GM12878 (cell line): ENCODE measurements at places on chromosomes 12 and 14.

- DNase-seq = no peak
These were observed 21.5 kb downstream of the P2RX2 start for GRCh38 chr12:132639956-132640520.

DNA sequence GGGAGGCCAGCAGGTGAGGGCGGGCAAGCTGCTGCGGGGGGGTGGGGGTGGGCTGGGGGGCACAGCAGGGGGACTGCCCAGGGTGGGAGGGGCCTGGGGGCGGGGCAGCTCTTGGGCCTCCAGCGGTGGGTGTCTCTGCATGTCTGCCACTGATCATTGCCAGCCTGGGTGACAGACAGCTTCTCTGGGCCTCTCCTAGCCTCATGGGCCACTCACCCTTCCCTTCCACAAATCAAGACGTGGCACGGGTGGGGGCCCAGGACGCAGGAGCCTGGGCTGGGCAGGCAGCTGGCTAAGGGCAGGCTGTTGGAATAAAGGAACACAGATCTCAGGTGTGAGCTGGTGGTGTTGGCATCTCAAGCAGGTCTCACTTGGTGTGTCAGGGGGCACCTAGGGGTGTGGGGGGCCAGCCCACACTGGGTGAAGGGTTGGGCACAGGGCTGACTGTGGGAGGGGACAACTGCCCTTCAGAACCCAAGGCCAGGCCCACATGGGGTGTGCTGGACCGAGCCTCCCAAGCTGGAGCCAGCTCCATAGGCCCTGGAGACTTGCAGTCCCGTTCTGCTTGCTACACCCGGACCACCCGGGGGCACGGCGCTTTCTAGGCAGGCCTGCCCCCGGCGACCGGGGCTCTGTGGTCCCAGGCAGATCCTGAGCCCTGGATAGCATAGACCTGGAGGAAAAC lies 3.0 kb downstream of the TEDC1 start:
- DNase-seq = no peak

GRCh38 chr12:102629262-102629888 lies 149.0 kb upstream of the IGF1 start:
- no peak for DNase-seq

GRCh38 chr12:54159589-54159988 lies 29.2 kb downstream of the SMUG1 start:
- DNase-seq = no peak

- DNase-seq = no peak
These were observed 1089.8 kb downstream of the FLRT2 start for GRCh38 chr14:86619726-86620125.

DNA sequence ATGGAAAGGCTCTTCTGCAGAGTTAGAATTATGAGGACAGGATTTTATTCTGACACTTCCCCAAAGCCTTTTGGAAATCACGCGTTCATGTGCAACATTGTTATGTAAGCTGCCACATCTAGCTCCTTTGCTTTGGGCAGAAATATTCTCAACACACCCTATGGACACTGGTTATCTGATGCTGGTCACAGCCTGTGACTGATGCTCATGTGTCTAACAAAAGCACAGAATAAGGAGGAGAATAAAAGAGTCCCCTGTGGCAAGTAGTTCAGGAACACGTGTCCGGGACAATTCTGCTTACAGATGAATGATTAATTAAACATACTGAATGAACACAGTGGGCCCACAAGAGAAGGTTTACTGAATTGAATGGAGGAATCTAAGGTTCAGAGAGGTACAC lies 22.1 kb downstream of the FOXN3 start:
- DNase-seq = no peak

DNA sequence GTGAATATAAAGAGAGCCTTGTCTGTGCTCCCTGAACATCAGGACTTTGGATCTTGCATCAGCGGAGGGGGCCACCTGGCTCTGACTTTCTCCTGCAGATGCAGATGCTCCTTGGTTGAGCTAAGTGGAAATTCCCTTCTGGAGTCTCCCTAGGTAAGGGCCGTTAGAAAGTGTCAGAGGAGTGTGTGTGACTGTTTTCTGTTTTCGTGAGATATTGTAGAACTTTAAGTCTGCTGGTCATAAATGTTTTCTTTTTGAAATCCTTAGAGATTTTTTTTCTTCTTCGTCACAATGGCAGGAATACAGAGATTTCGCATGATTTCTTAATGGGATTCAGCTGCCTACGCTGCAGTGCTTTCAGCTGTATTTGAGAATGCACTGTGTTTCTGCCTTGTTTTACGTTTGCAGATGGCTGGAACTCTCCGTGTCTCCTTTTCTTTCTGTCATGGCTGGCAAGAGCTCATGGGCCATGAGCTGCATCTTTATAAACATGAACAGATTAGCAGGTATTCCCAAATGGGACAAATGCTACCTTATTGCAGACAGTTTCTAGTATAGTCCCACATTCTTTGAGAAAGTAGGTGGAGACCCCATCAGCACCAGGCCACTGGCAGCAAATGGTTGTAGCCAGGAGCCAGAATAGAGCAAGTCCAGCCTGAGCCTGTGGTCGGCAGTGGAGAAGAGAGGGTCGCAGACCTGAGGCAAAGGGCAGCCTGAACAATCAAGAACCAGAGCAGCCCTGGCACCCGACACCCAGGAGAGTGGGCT lies 76.2 kb upstream of the FRMD6 start:
- DNase-seq = no peak

GRCh38 chr12:132185705-132186104 lies 41.4 kb downstream of the NOC4L start:
- no peak for DNase-seq

DNA sequence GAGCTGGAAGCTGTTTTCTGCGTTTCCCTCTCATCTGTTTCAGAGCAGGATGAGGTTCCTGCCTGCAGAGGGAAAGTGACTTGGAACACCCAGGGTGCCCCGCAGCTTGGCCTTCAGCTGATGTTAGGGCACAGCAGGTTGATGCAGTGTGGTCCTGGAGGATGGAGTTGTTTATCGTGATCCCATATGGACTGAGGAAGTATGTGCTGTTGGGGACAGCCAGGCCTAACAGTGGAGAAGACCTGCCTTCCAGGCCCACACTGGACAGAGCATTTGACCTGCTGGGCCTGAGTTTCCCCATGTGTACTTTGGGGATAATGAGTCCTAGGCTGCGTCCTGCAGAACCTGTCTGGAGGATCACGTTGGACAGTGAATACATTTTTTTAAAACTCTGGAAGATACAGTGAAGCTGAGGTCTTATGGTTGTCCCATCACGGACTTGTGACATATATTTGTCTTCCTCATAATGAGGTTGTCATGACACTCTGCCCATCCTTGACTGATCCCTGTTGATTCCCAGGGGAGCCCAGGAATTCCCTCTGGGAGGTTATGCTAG lies 12.8 kb downstream of the SERPINA1 start:
- no peak for DNase-seq

DNA sequence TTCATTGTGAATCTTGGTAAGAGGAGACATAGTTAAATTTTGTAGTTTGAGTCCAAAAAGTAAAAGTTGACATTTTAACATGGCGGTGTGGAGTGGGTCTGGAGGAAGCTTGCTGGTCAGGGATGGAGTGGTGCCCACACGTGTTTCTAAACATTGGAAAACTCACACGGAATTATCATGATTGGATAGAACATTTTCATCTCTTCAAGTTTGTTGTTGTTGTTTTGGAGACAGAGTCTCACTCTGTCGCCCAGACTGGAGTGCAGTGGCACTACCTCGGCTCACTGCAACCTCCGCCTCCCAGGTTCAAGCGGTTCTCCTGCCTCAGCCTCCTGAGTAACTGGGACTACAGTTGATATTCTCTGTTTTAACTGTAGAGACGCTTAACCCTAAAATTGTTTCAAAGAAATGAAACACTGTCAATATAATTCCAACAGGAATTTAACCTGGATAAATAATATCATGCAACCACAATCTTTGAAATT lies 502 bp upstream of the MBIP start:
- DNase-seq = no peak

GRCh38 chr14:23385642-23386265 lies 8.9 kb downstream of the CMTM5 start:
- no peak for DNase-seq

GRCh38 chr12:12717586-12718380 lies 615 bp downstream of the CDKN1B start:
- DNase-seq = no peak

GRCh38 chr12:39372929-39373328 lies 70.0 kb downstream of the KIF21A start:
- DNase-seq = peak; percentile 61

DNA sequence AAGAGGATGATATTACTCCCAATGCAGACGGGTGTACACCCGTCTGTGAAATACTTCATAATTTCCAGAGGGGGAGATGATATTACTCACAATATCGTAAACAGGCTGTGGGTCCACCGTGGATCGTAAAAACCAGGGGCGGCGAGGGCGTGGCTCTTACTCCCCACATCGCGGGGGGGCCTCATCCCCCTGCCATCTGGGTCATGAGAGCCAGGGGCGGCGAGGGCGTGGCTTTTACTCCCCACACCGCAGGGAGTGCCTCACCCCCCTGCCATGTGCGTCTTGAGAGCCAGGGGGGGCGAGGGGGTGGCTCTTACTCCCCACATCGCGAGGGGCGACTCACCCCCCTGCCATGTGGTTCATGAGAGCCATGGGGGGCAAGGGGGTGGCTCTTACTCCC lies 86.2 kb upstream of the GNG2 start:
- DNase-seq = no peak

GRCh38 chr12:100688451-100688864 lies 106.1 kb upstream of the ANO4 start:
- DNase-seq = no peak

DNA sequence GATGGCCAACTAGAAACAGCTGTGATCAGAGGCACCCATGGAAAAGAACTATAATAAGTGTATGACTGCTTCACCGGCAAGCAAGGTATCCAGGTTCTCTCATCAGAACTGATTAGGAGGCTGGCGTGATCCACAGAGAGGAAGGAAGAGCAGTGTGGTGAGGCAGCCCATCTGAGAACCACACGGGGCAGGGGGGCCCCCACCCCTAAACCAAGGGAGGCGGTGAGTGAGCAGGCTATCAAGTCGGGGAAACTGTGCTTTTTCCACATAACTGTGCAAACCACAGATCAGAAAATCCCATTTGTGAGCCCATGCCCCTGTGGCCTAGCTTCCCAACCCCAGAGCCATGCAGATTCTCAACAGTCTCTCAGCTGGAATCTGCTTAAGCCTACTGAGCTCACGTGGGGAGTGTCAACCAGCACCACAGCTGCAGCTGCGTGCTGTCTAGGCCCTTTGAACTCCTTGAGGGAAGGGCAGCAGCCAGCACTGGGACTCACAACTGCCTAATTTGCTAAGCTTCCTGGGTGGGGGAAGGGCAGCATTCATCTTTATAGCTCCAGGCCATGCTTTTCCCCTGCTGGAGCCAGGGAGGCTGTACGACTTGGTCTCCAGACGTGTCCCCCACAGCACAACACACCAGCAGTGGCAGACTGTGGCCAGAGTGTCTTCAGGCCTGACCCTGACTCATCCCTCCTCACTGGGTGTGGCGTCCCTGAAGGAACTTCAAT lies 444.4 kb upstream of the ATP2B1 start:
- no peak for DNase-seq

DNA sequence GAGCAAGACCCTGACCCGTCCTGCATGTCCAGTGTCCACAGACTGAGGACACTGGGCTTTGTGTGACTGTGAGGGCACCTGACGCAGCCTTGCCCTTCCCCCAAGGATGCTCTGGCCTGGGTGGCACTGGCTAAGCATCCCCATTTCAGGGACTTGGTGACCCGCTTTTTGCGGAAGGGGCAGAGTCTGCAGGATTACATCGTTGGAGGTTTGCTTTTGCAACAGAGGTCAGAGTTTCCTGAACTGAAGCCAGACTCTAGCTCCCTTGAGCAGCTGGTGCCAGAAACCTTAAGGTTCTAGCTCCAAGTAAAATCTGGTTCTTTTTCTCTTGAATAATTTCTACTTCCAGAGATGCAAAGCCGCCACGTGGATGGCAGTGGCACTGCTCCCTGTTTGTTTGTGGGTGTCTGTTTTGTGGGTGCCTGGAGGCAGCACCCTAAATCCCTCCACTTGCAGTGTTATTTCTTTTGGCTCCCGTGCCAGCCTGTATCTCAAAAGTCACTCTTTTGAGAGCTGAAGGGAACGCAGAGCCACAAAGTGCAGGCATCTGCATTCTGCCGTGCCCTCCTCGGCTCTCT lies 184.7 kb downstream of the TSPAN9 start:
- no peak for DNase-seq

DNA sequence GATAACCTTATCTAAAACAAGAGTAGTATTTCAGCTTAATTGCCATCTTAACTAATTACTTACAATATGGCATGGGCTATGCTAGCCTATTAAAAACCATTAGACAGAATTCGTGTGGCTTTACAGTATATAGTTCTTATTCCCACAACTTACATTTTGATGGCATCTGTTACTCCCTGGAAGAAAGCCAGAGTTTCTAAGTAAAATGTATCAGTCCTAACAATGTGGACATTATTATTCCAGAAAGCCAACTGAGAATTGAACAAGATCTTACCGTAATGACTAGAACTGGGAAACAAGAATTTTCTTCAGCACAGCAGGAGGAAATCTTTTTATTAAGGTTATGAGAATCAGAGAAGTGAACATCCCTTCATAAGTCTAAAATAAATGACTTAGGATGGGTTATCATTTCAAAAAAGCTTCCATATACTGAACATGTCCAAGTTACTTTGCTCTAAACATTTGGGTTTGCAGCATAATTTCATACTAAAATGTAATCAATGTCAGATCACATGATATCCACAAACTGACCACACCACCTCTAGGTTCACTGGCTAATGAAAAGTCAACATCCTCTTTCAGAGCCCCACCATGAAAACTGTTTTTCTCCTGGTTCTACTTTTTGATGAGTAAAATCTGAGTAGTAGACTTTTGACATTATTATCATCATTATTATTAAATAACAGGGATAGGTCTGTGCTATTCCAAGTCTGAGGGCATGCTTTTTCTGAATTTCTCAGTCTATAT lies 179.7 kb downstream of the SSPN start:
- DNase-seq = no peak

DNA sequence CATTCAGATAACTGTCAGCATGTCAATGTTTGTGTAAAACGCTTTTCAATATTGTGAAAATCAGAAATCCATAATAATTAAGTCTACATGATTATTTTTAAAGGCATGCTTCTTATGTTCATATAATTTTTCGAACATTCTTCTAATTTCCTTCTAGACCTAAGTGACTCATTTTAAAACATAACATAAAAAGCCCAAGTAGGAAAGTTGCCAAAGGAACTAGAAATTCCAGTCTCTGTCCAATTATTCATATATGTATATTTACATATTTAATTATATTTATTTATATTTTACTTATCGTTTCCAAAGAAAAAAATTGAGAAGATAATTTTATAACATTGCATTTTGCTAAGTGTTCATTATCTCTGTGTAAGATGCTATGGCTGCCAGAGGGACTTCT lies 110.4 kb downstream of the TMTC1 start:
- DNase-seq = no peak

DNA sequence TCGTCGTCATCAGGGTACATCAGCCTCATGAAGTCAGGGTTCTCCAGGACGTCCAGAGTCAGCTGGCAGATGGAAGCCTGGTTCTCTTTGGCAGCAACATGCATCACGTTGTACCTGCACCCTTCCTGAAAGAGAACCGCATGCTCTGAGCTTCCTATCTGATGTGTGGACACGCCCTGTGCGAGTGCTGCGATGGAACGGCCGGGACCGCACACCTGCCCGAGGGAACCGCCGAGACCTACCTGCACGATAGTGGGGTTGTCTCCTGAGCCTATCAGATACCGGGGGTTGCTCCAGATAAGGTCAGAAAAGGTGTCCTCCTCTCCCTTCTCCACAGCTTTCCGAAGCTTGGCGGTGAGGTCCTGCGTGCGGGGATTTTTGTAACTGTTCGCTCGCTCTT lies 13.7 kb downstream of the ANKLE2 start:
- no peak for DNase-seq

GRCh38 chr12:2034633-2035430 lies 18.0 kb upstream of the CACNA1C start:
- DNase-seq = peak; percentile 12
